ENCODE measurements at places on chromosomes 12 and 14.
A peak's percentile ranks its signal among the peaks of the same experiment; 100 is the strongest.

DNA sequence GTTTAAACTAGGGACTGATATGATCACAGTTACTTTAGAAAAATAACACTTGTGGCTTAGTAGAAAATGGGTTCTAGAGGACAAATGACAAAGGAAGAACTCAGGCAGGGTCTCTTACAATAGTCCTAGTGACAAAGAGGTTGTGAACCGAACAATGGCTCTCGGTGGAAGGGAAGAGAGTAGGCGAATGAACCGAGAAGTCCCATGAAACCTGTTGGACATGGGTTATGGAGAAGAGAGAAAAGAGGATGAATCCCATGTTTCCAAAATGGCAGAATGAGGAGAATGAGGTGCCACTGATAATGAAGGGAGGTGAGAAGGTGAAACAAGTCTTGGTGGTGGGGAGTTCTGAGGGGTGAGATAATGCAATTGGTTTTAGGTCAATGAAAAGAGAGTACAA lies 94.1 kb downstream of the PPM1H start:
- DNase-seq = no peak

DNA sequence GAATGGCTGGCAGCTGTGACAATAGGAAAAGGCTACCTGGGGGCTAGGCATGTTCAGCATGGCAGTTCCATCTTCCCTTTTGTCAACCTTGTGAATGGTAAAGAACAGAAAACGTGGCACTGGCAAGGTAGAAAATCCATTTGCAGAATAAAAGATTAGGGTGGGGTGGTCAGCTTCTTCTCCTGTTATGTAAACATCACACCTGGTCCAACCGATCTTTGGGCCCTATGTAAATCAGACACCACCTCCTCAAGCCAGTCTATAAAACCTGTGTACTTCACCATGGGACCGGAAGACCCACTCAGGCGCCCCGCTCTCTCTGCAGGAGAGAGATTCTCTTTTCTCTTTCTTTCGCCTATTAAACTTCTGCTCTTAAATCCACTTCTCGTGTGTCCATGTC lies 19.6 kb upstream of the TMEM30B start:
- no peak for DNase-seq

DNA sequence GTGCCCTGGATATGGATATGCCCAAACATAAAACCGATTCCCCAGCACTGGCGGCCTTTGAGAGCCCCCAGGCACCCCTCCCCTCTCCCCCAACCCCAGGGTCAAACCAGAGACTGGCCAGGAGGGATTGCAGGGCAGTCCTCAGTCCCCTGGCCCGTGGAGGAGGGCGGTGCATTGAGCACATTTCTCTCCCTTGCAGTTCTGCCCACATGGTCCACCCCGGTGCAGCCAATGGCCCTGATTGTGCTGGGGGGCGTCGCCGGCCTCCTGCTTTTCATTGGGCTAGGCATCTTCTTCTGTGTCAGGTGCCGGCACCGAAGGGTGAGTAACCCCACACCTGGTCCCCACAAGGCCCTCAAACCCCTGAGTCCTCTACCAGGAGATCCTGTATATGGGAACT lies 3.4 kb upstream of the GPR162 start:
- no peak for DNase-seq

GRCh38 chr14:52910572-52910971 lies 40.3 kb downstream of the FERMT2 start:
- DNase-seq = no peak

GRCh38 chr12:51910168-51910567 lies 2.9 kb downstream of the ACVRL1 start:
- DNase-seq = no peak

GRCh38 chr12:118404876-118405521 lies 28.6 kb downstream of the SUDS3 start:
- DNase-seq = peak; percentile 6

DNA sequence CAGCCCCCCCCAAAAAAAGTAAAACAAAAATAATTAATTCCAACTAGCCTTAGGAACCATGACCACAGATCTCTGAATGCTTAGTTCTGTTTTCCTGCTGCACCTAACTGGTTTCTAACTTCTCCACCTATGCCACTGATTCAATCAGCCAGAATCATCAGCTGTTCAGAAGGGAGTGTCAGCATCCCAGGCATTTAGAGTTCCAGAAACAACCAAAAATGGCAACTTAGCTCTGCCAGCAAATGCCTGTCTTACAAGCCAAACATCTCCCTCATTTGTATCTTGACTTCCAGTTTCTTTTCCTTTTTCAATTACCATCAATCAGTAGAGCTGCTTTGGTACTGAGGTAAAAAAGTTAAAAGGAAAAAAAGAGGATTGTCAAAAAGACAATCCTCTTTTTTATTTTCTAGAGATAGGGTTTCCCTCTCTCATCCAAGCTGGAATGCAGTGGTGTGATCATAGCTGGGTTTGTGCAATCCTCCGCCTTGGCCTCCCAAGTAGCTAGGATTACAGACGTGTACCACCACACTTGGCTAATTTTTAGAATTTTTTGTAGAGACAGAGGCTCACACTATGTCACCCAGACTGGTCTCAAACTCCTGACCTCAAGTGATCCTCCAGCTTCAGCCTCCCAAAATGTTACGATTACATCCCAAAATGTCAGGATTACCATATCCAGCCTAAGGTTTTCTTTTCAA lies 45.2 kb upstream of the ISM2 start:
- DNase-seq = no peak

GRCh38 chr12:131703161-131703560 lies 7.7 kb upstream of the SFSWAP start:
- DNase-seq = no peak

DNA sequence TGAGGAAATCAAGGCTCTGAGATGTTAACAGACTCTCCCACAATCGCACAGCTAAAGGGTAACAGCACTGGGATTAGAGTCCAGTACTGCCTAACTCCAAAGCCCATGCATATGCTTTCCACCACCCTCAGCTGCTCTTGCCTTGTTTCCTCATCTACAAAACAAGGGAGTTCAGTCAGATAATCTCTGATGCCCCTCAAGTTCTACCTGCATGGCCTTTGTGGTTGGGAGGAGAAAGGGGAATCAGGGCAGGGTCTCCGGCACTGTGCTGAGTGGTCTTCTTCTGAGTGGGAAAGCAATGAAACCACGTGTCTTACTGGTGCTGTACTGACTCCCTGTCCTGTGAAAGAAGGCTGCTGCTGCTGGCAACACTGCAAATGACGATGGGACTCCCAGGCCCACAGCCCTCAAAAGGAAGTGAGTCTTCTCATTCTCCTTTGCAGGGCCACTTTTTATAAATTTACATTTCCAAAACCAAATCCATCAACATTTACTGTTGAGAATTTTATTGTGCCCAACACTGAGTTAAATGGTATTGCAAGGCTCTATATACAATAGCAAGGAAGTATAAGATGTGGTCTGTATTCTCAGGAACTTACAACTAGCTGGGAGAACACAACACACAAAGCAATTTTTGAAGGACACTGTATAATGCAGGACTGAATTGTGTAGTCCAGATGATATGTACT lies 19.7 kb upstream of the DUSP16 start:
- DNase-seq = no peak

DNA sequence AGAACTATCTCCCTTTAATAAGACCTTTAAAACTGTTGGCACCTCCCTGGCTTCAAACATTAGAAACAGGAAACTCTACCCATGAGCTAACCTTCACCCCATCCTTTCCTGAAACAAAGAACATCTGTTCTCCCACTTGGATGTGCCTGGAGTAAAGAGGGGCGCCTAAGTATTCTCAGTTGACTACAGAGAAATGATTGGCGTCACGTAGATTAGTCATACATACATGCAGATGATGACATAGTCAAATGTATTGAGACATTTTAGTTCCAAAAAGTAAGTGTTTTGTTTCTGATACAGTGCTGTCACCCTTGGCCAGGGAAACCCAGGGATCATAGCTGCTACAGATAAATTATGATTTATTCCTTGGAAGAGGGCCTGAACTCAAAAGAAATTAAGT lies 260.0 kb upstream of the PLEKHG7 start:
- DNase-seq = no peak

DNA sequence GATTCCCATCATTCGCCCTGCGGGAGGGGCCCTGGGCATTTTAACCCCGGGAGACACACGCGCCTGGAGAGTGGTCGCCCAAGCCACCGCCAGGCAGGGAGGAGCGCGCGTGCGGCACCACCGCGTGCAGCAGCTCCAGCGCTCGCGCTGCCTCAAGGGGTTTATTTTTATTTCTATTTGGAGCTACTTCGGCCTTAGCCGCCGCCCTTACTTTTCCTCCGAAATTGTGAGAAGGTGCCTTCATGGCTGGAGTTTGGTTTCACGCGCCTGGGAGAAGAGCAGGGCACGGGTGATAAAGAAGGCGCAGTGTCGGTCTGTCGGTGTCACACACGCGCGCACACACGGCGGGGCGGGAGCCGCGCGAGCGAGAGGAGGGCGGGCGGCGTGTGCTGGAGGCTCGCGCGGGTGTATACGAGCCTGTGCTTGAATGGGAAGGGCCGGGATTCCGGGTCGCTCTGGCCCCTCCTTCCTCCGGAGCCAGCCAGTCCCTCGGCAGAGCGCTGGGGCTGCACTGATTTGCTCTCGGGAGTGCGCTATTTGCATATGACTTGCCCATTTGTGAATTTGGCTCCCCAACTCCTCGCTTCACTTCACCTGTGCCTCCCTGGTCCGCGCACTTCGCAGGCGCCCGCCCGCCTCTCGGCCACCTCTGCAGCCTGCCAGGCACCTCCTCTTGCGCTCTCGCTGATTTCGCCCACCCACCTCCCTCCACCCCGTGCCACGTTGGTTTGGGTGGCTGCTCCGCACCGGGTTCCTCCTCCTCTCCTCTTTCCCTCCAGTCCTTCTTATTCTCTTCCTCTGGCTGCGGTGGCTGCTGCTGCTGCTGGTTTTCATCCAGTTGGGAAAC lies 932.3 kb downstream of the DIO2 start:
- DNase-seq = peak; percentile 88

GRCh38 chr12:6771091-6771495 lies 1.2 kb upstream of the LAG3 start:
- DNase-seq = no peak

GRCh38 chr14:41925409-41925808 lies 318.7 kb downstream of the LRFN5 start:
- DNase-seq = no peak

DNA sequence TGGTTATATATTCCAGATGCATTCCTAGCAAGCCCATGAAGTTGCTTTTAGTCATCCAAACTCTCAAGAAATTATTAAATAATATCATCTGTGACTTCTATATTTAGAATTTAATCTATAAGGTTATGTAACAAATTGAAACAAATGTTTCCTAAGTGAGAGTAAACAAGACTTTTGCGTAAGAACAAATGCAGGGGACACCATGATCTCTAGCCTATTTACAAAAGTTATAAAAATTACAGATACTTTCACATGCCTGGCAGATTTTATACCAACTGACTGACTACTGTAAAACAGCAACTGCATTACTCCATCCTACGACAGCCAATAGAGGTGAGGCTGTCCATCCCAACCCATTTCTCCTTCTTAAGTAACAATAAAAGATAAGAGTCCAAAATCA lies 20.4 kb upstream of the DIO2 start:
- no peak for DNase-seq

DNA sequence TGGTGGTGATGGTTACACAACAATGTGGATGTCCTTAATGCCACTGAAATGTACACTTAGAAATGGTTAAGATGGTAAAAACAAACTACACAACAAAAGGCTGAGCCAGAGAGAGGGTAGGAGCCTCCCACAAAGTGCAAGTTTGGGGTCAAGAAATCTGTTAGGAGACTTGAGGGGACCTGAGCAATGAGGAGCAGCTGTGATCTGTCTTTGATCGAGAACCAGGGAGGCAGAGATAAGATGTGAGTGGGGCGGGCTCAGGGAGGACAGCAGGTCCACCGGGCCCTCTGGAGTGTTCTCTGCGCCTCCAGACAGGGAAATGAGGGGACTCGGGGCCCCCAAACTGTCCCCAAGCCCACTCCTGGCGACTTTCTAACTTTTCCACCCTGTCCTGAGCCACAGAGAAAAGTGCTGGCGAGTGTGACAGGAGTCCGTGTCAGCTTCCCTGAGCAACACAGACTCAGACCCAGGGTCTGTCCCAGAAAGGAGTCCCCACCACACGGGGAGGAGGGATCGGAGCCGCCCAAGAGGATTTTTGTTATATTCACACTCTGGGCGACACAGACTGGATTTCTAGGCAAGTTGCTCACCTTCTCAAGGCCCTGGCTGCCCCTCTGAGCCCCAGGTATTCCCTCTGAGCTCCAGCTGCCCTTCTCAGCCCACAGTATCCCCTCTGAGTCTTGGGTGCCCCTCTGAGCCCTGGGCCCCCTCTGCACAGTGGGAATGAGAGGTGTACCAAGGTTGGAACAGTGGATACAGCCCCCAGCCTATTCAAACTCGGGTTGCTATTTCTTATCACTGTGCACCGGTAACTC lies 11.5 kb upstream of the SCARB1 start:
- DNase-seq = no peak

DNA sequence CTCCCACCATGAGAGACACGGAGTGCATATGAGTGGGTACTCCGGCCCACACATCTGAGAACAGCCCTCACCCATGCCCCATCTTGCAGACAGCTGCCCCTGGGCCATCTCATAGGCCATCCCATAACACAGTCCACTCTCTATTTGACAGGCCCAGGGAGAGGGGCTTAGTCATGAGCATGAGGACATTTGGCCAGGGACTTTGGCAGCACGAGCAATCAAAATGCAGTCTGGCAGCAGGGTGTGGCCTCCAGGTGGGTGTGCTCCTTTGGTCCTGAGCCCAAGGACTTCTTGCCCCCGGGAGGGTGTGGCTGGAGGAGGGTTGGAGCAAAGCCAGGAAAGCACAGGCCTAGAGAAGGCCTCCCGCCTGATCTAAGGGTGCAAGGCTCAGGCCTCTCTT lies 25.6 kb downstream of the EMP1 start:
- no peak for DNase-seq

GRCh38 chr12:114961491-114961890 lies 277.5 kb upstream of the TBX3 start:
- DNase-seq = no peak

DNA sequence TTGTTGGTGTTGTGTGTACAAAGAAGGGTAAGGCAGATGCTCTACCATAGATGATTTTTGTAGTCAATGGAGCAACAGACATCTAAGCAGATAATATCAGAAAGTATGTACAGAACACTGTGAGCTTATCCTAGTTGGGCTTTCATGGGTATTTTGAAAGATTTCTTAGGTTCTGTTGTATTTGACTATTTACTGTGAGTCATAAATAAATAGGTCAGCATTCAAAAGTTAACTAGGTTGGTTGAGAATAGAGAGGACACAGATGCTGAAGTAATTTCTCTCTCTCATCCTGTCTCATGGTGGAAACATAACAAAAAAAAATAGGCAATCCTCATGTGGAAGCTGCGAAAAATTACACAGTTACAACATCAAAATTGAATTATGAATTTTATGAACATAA lies 413.5 kb downstream of the CCDC91 start:
- no peak for DNase-seq

GRCh38 chr12:110182281-110182680 lies 58.1 kb downstream of the IFT81 start:
- no peak for DNase-seq

GRCh38 chr12:3244219-3244750 lies 167.1 kb downstream of the TSPAN9 start:
- DNase-seq = no peak

GRCh38 chr14:101027966-101028365 lies 124.4 kb upstream of the RTL1 start:
- DNase-seq = no peak

All from NCI-H187 treated with DMSO at 0.1 percent for 48 hours (cell line).